Stimulated activated CD8-positive, alpha-beta memory T cell treated with anti-CD3 and anti-CD28 coated beads, Interleukin-4, amount 100 ng/mL, for 48 hours (primary cell): ENCODE measurements at places on chromosomes 7 and 10.
A peak's percentile ranks its signal among the peaks of the same experiment; 100 is the strongest.

DNA sequence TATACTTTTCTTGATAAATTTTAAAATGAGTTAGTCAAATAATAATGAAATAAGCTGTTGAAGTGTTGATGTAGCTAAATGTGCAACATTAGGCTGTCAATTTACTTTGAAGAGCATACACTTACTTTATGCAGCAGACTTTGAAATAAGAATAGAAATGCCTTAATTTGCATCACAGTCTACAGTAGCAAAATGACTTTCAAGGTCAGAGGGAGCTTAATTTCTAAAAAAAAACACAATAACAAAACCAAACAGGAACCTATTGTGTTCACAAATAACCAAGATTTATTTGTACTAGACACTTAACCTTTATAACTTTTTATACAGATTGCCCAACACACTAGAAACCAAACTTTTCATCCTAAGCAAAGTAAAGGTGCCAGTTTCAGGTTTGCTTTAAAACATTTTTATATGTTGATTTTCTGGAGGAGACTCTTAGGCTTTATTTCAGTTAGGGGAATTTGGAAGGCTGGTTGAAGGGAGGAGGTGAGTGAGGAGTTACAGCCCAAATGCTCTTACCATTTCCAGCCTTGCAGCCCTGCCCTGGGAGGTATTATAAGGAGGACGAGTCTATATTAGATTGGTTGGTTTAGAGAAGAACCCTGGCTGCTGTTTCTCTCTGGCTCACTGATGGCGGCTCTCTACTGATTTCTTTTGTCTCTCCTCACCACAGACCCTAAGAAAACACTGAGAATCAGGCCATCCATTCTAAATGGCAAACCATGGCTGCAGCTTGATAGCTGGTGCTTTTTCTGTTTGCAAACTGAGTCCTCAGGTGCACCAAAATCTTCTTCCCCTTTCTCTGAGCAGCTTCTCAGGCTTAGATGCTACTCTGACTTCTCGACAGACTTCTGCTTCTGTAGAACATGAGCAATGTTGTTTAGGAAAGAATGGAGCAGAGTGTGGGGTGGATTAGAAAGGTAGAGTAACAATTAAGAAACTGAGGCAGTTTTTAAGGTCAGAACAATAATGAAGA is 55.2 kb upstream of the RPA3 start:
- no peak for DNase-seq

GRCh38 chr7:15332956-15333355 is 228.9 kb downstream of the AGMO start:
- DNase-seq, result no peak

GRCh38 chr10:119980956-119981750 is 88.6 kb downstream of the SEC23IP start:
- no peak for DNase-seq

- peak; percentile 45 for DNase-seq
Measured at GRCh38 chr7:4739528-4739992, 35.9 kb upstream of the AP5Z1 start.
